Stimulated activated CD8-positive, alpha-beta memory T cell treated with anti-CD3 and anti-CD28 coated beads, Interleukin-15, amount 100 ng/mL, for 4 hours (primary cell): ENCODE measurements at places on chromosomes 5 and 9.

DNA sequence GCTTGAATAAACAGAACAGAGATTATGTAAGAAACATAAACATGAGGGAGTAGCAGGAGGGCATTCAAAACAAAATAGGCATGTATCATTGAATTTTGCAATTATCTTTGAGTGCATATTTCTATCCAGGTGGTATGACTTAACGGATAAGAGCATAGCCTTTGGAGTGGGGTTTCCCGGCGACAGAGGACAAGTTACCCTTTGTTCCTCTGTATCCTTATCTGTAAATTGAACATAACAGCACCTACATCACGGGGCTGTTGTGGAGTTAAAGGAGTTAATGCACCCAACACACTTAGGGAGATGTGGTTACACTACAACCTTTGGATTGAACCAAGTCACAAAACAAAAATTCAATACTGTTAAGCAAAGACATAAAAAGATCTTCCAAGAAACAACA lies 314.6 kb upstream of the KIF2A start:
- DNase-seq: no peak

GRCh38 chr5:11040345-11040744 lies 279.3 kb upstream of the DAP start:
- DNase-seq: no peak

DNA sequence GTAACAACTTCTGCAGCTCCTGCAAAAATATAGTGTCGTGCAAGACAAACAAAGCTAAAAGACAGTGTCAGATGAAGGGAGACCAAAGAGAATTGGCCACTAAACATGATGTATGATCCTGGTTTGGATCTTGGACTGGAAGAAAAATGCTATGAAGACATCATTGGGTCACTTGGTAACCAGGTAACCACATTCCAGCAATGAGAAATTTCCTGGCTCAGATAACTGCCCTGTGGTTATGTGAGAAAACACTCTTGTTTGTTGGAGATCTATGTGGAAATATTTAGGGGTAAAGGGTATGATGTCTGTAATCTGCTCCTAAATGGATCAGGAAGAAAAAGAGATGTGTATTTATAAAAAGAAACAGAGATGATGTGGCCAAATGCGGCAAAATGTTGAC lies 45.5 kb upstream of the ANKRD33B start:
- no peak for DNase-seq

GRCh38 chr9:121815546-121816448 lies 164.4 kb downstream of the DAB2IP start:
- DNase-seq: no peak

DNA sequence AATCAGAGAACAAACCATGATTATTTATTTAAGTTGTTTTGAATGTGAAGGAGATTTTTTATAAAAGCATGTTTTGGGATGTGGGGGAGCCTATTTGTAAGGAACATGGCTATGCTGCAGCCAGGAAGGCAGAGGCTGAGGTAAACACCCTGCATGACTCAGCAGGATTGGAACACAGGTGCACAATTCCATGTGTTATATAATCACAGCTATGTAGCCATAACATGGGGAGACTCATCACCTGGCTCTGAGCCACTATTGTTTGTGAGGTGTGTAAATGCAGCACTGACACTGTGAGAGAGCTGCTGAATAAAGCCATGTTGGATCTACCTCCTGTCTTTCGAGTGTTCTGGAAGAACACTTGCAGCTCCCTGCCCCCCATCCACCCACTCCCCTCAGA lies 1009.8 kb downstream of the DNAH5 start:
- no peak for DNase-seq

DNA sequence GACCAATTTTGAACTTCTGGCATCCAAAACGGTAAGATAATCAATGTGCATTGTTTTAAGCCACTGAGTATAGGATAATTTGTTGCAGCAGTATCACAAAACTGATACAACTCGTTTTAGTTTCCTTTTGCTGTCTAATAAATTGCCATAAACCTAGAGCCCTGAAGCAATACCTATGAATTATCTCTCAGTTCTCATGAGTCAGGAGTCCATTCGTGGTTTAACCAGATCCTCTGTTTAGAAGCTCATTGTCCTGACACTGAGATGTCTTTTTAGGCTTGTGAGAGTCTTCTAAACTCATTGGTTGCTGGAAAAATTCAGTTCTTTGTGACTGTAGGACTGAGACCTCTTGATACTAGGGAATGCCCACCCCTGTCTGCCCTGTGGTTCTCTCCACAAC lies 262.9 kb downstream of the SEMA5A start:
- no peak for DNase-seq

GRCh38 chr5:7220156-7220555 lies 175.8 kb upstream of the ADCY2 start:
- DNase-seq: no peak

DNA sequence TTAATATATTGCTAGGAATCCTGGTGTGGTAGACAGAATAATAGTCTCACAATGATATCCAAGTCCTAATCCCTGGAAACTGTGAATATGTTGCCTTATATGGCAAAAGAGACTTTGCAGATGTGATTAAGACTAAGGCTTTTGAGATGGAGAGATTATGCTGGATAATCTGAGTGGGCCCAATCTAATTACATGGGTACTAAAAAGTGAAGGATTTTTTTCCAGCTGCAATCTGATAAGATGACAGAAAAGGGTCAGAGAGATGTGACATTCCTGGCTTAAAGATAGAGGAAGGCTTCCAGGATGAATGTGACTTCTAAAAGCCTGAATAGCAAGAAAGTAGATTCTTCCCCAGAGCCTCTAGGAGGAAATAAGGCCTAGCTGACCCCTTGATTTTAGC lies 80.7 kb upstream of the MPDZ start:
- no peak for DNase-seq

DNA sequence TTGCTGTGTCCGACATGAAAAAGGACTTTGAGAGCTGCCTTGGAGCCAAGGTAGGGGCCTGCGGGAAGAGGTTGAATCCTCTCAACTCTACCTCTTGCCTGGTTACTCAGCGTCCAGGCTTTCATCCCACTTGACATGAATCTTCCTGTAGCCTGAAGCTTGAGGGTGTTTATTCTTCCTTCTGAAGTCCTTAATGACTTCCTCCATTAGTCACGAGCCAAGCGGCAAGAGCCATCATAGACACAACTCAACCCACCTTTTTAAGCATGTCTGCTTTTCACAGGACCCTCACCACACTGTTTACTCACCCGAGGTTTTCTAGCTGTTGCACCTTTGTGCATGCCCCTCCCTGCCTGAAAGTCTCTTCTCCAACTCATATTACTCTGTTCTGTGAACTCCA lies 40.2 kb downstream of the ACO1 start:
- DNase-seq: no peak
